Left lung (tissue), 14 donors: ENCODE measurements at places on chromosomes 7 and 10. TPM values are rescaled to one million over a fixed set of nuclear protein-coding genes. Genes with fewer than 3 reads are reported as not detected.

DNA sequence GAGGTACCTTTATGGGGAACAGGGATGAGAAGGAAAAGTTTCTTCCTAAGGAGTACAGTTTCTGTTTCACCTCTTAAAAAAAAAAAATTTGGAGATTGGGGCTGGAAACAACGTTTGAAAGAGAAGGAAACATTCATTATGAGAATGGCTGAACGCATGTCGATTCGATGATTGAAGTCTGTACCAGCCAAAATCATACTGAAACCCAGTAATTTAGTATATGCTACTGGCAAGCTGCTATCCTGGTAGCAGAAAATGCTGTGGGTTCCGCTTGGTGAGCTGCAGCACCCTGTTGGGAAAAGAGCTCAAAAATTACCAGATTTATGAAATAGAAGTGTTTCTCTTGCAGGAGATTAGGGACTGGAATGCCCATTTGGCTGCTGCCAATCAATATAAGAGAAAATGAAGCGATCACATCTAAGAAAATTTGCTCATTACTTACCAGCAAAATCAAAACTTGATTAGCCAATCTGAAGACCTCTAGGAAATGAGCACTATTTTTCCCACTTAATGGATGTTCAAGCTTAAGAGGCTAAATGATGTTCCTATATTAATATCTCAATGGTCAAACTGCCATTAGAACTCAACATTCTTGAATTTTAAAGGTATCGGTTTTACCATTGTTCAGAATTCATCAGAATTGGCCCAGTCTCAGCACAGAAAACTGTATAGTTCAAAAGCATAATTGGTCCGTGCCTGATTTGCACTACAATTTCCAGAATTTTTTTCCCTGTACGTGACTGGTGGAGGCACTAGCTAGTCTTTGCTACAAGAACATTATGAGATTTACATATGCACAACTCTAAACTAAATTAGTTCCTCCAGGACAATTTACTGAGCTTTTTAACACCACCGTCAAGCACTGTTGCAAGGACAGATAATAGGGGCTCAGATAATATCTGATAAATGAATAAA is 1.2 kb upstream of the ITGB1 start:
- peaks cover 25% of the 10 kb centered on the region for H3K4me1 ChIP-seq
- no peak for DNase-seq
- H3K36me3 ChIP-seq = no peaks in the 10 kb centered on the region
- peak overlapping the region; percentile 98 for H3K27ac ChIP-seq
- peak overlapping the region; percentile 89 for H3K4me3 ChIP-seq

The ASIC3 gene
- 2.7 TPM for total RNA-seq

- peaks cover 2% of the 10 kb centered on the region for H3K4me1 ChIP-seq
- H3K4me3 ChIP-seq = no peak overlapping the region
- H3K36me3 ChIP-seq = no peaks in the 10 kb centered on the region
- no peak overlapping the region for H3K27ac ChIP-seq
These were observed 7.2 kb downstream of the ANTXRL start for GRCh38 chr10:46293832-46294640.

GRCh38 chr10:63720676-63721075 is 199.5 kb downstream of the REEP3 start:
- H3K27me3 ChIP-seq = no peaks in the 10 kb centered on the region
- no peak for DNase-seq
- H3K4me3 ChIP-seq = no peak overlapping the region
- H3K36me3 ChIP-seq = no peaks in the 10 kb centered on the region
- no peak overlapping the region for H3K27ac ChIP-seq
- H3K4me1 ChIP-seq = peaks cover 9% of the 10 kb centered on the region

The ZNRF2 gene
- total RNA-seq = 18.3 TPM

DNA sequence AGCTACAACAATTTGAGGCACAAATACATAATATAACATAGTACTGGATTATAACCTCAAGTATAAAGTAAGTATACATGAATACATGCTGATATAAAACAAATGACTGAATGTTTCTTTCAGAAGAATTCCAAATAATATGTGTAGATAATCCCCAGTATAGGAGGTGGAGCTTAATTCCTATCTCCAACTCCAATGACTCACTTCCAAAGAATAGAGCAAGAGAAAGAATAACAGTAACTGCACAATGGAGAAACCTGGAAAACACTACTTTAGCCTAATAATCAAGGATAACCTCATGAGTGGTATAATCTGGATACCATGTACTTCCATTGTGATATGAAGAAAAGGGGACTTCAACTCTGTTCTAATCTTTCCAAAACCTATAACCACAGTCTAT is 13.7 kb upstream of the SEMA3C start:
- H3K4me1 ChIP-seq = no peaks in the 10 kb centered on the region
- H3K27me3 ChIP-seq = no peaks in the 10 kb centered on the region
- H3K36me3 ChIP-seq = no peaks in the 10 kb centered on the region

DNA sequence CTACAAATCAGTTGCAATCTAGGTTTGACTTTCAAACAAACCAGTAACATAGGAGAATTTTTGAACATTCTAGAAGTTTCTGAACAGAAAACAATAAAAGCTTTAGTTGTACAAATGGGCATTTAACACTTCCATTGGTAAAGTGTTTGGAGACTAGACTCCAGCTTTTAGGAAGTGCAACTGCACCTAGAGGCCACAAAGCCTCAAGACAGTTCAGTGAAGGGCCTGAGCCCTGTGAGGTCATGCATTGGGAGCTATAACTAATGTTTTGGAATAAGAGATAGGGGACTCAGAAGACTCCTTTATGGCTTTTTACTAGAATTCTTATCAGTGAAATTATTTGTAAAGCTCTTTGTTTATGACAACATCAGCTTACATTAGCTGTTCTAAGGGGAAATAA is 3.0 kb upstream of the EPHB6 start:
- H3K4me1 ChIP-seq = no peaks in the 10 kb centered on the region
- H3K27ac ChIP-seq = no peak overlapping the region
- H3K27me3 ChIP-seq = no peaks in the 10 kb centered on the region
- no peaks in the 10 kb centered on the region for H3K36me3 ChIP-seq
